ENCODE measurements at places on chromosomes 11 and 22.

DNA sequence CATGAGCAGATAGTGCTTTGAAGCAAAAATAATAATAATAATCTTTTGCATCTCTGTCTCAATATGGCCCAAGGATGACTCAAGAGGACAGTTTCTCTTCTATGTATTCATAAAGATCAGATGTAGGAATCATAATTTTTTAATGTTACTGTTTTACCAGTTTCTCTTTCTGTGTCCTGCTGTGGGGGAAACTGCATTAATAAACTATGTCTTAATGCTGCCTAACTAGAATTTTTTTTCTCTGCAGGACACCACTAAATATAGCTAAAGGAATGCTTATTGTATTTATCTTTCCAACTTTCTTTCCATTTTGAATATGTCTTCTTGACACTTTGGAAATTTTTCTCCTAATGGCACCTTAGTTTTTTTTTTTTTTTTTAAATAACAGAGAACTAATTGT, 6.5 kb downstream of the FJX1 start:
- DNase-seq, result no peak

- DNase-seq, result no peak
Measured at GRCh38 chr22:47558828-47559700, 796.6 kb downstream of the TBC1D22A start.

DNA sequence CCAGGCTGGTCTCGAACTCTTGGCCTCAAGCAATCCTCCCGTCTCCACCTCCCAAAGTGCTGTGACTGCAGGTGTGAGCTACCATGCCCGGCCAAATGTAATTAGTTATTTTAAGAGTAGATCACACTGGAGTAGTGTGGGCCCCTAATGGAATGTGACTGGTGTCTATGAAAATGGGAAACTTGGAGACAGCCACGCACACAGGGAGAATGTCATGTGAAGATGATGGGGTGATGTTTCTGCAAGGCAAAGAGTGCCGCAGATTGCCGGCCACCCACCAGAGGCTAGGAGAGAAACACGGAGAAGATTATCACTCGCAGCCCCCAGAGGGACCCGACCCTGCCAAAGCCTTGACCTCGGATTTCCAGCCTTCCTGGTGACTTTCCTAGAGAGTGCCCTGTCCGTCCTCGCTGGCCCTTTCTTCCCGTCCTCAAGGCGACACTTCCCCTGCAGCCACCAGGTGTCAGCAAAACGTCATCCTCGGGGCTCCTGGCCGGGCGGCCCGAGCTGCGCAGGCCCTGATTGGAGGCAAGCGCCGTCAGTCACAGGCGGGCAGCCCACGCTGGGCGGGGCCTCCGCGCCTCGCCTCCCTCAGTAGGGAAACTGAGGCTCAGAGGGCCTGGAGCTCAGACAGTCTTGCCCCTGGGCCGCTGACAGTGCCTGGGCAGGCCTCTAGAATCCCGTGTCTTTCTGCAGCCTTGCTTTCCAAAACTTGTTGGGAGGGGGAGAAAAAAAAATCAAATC, 16.3 kb downstream of the CRYBB2 start:
- no peak for DNase-seq

- DNase-seq, result no peak
Measured at GRCh38 chr11:33055375-33055774, 16.0 kb downstream of the TCP11L1 start.

- DNase-seq, result peak; percentile 27
Measured at GRCh38 chr22:44881624-44882023, 128.2 kb downstream of the PHF21B start.

- no peak for DNase-seq
Measured at GRCh38 chr22:17155941-17156340, 3.1 kb downstream of the HDHD5 start.

- DNase-seq, result peak; percentile 30
Measured at GRCh38 chr22:32334660-32335365, 22.9 kb upstream of the RFPL3 start.

- no peak for DNase-seq
Measured at GRCh38 chr11:128599729-128600128, 12.4 kb upstream of the ETS1 start.

- DNase-seq, result no peak
Measured at GRCh38 chr11:132064987-132065620, 694.7 kb downstream of the NTM start.

DNA sequence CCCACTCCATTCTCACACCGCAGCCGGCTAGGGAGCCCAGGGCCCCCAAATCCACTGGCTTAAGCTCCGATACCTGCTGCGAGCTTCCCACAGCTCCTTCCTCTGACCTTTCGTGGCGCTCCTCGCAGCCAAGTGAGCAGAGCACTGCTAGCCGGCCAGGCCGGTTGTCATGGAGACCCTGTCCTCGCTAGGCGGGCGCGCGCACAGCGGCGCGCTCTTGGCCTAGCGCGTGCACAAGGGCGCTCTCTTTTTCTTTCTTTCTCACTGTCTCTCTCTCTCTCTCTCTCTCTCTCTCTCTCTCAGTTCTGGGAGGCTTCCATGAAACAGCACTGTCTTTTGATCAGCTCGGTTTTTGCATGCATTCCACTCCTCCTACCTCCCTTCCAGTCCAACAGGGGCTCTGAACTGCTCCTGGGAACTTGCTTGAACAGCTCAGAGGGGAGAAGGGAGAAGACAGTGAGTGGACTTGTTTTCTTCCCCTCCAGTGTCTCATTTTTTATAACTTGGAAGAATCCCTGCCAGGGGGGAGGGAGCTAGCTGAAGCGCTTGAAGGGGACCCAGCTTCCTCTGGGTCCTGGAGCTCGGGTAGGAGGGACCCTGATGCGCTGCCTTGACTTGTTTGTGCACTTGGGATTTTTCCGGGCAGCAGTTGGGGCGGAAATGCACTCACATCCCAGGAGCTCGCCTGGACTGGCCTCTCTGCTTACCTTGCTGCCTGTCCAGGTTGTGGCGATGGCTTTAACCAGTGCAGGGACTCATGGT, 100.3 kb upstream of the AKIP1 start:
- DNase-seq, result peak; percentile 86

Data from suprapubic skin (tissue), 4 donors.